NCI-H1092 treated with DMSO at 0.1 percent for 48 hours (cell line): ENCODE measurements at places on chromosomes 13 and 19.

DNA sequence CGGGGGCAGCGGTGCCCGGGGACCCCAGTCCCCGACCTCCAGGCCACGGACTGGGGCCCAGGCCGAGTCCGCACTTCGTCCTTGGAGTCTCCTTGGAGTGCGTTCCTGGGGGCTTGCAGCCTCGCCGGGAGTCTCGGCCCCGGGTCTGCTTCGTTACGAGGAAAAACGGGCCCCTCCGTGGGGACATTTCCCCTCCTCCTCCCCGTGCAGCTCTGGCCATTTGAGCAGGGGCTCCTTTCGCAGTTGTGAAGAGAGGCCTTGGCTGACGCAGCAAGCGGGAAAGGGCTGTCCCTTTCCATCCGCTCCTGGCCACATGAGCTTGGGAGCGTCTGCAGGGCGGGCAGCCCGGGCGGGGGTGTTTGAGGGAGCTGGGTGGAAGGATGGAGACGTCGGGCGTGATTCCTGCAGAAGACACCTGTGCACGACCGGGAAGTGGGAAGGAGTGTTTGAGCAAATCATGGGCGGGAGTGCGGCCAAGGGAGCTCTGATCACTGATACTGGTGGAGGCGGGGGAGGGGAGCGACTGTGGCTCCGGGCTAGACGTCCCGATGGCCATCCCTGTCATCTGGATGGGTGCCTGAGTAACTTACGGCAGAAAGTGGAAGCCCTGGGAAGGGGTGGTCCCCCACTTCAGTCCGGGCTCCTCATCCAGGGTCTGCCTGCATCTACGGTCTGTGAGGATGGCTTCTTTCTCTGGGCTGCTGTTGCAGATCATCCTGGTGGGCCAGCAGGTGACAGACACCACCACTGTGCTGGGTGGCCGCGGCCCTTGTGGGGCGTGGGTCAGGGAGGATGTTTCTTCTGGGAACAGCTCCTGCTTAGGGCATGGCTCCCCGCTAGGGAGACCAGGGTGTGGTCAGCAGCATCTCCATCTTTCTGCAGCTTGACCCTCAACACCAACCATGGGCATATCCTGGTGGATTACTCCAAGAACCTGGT lies 736 bp downstream of the GPI start:
- peak; percentile 13 for DNase-seq

DNA sequence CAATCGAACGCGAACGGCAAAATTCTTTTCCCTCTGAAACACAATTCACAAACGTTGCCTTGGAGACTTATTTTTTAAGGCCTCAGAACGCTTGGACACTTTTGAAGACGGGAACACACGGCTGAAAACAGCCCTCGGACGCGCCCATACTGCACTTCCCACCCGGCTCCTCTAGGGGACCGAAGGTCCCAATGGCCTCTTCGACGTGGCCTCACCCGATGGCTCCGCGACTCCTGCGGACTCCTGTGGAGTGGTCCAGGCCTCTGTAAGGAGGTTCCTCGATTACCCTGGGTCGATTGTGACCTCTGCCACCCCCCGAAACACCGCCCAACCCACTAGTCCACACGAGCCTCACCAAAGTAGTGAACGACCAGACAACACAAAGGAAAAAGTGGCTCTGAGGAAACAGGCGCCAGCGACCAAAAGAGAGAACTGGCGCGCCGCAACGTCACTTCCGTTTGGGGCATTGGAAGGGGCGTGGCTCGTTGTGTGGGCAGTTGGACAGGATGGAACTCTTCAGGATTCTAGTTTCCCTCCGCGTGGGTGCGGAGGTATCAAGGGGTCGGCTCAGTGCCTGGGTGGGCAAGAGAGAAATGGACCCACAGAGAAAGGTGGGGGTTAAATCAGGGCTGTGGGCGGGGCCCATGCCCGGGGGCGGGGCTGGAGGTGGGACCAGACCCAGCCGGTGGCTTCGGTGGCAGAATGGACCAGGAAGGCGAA lies at the start of gene ZNF560:
ZNF560 (minus strand) TSS at position 434 of the 720 bp plus-strand sequence. CDS start 23,303 bp downstream, outside the sequence.
- DNase-seq, result no peak

- no peak for DNase-seq
These were observed 67.5 kb downstream of the CHST8 start for GRCh38 chr19:33689138-33689746.

- DNase-seq, result no peak
These were observed 22.6 kb upstream of the CDC16 start for GRCh38 chr13:114212158-114212495.

- DNase-seq, result no peak
These were observed 26.9 kb downstream of the GGACT start for GRCh38 chr13:100561599-100562204.
